NCI-H2029 (cell line): ENCODE measurements at places on chromosomes 1 and 21.

DNA sequence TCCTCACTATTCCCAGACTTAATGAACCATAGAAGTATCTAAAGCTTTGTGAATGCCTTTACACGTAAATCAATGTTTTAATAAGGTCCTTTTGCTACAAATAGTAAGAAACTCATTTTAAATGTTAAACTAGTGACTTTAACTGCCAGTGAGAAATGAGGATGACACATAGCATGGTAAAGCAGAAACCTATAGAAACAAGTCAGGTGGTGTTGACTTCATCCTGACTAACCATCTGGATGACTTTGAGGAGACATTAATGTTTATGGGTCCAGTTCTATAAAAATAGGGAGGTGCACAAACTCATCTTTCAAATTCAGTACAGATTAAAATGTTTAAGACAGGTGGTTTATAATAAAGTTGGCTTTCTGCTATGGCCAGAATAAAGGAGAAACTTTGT lies 85.4 kb downstream of the COLGALT2 start:
- no peak for DNase-seq

- DNase-seq = no peak
Measured at GRCh38 chr1:114854693-114855320, at the start of gene SYCP1. Gene SYCP1 (plus strand): TSS chr1:114854863. CDS start chr1:114855465, 602 bp downstream.

DNA sequence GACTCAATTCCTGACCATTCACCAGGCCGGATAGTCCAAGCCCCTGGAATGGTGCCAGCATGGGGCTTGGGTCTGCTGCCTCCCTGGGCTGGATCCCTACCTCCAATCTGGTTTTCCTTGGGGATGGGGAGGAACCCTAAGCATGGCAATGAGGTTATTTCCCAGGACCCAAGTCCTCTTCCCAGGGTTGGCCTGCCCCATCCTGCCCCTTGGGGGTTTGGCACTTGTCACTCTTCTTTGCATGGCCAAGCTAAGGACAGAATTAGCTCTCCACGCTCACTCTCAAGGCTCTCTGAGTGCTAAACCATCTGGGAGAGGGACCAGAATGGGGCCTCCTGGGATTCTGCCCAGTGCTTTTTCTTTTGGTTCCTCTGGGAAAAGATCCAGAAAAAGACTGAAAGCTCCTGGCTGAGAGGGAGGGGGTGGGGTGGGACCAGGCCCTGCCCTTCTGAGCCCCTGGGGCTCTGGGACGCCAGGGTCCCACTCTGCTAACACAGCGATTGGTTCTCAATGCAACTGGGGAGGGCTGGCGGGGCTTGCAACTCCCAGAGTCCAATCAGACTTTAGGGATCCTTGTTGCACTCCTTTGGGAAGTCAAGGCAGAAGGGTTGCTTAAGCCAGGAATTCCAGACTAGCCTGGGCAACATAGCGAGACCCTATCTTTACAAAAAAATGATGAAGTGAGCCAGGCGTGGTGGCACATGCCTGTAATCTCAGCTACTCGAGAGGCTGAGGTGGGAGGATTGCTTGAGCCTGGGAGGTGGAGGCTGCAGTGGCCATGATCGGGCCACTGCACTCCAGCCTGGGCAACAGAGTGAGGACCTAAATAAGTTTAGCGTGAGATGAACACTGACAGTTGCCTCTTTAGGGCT lies 52.7 kb downstream of the DHRS3 start:
- no peak for DNase-seq

DNA sequence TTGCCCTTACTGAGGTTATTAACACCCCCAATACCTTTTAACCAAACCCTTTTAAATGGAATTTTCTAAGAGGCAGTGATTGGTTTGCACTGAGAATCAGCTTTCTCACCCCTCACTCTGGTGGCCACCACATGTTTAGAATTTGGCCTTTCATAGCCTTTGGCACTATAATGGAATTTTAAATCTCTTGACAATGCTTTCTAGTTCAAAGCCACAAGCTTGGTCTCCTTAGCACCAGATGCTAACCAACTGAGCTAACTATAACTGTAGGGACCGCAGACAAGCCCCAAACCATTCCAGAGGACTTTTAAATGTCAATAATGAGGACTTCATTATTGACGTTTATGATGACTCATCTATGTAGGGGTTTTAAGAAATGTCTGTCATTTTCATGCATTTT lies 238.7 kb upstream of the SNX7 start:
- DNase-seq = no peak
